ENCODE measurements at places on chromosomes 12 and 14.

DNA sequence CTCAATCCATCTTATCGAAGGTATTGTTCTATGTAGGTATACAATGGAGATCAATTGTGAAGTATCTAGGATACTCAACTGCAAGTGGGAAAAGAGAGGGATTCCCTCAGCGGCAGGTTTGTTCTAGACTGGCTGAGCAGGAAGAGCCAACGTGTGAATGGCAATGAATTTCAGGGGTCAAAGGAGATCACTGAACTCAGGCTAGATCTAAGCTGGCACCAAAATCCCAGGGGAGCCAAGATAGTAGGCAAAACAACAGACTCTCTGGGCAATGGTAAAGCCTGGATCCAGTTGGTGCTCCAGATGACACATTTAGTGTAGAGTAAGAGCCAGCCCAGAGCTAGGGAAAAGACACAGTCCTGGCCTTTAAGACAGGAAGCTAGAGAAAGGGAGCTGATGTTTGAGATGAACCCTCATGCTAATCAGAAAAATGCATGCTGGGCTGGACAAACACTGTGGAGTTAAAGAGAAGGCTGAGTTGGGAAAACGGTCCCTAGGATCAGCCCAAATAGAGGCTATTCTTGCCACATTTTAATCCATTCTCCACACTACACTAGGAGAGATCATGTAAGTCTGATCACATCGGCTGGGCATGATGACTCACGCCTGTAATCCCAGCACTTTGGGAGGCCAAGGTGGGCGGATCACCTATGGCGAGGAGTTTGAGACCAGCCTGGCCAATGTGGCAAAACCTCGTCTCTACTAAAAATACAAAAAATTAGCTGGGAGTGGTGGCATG, 45.6 kb downstream of the EFCAB11 start:
- no peak for ATAC-seq

- no peak for ATAC-seq
These were observed 69.2 kb downstream of the SLC6A12 start for GRCh38 chr12:144650-145284.

GRCh38 chr14:22561661-22562579, 27.1 kb downstream of the DAD1 start:
- peak; percentile 33 for ATAC-seq

GRCh38 chr12:20599757-20600156, 95.4 kb upstream of the SLCO1C1 start:
- ATAC-seq, result no peak

DNA sequence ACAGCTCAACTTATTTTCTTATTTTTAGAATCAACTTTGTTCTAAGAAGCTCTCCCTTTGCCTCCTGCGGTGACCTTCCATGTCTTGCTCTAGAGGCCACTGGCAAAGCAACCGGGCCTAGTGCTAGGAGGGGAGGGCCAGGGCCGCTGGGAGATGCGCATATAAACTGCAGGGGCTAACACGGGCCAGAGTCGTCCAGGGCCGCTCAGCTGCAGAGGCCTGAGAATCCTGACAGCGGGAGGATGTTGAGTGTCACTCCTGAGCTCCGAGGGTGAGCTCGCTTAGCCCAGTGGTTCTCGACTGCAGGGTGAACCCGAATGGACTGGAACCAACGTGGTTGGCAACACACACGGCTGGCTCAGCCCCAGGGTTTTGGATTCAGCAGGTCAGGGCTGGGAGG, 6.5 kb upstream of the PIWIL1 start:
- ATAC-seq, result no peak
